Testis (tissue), 5 donors: ENCODE measurements at places on chromosomes 12 and 14. TPM values are rescaled to one million over a fixed set of nuclear protein-coding genes. Genes with fewer than 3 reads are reported as not detected.

DNA sequence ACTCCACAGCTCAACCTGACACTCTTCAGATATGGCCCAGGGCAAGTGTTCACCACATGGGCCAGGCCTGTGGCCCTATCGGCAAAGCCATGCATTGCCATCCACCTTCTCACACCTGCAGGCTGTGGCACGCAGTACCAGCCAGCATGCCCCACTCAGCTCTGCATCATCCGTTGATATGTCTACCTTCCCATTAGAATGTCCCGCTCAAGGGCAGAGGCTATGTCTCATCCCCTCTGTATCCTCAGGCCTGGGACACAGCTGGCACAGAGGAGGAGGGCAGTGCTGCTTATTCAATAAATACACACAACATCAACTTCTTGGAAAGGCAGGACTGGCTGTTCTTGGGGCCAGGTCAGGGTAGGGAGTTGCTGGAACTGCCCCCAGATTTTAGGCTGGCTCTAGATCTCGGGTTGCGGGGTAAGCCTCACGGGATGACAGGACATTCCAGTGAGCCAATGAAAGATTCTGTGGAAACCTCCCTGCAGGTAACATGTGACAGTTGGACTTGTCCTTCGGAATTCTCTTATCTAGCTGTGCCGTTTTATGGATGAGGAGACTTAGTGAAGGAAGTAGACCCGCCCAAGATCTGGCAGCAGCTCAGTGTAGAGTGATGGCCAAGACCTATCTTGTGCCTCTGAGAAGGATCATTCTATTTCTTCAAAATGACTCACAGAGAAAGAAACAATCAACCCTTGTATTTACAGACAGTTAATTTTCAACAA lies 25.6 kb downstream of the SYNE3 start:
- peaks cover 27% of the 10 kb centered on the region for H3K4me1 ChIP-seq
- peak; percentile 86 for DNase-seq
- H3K36me3 ChIP-seq = no peaks in the 10 kb centered on the region
- peak overlapping the region; percentile 55 for H3K27ac ChIP-seq
- no peak overlapping the region for H3K4me3 ChIP-seq

DNA sequence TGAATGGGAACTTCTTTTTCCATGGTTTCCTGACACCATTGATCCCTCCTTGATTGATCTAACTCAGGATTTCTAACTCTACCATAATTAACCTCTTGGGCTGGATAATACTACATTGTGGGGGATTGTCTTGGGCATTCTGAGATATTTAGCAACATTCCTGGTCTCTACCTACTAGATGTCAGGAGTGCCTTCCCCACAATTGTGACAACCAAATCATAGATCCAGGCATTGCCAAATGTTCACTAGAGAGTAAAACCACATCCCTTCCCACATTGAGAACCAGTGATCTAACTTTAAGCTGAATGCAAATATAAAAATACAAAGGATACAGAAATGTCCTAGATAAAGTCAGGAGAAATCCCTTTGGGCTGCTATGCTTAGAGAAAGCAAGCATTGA lies 36.9 kb upstream of the CCDC198 start:
- no peaks in the 10 kb centered on the region for H3K36me3 ChIP-seq
- no peaks in the 10 kb centered on the region for H3K27me3 ChIP-seq
- no peak for DNase-seq
- H3K4me1 ChIP-seq = no peaks in the 10 kb centered on the region
- no peak overlapping the region for H3K27ac ChIP-seq

DNA sequence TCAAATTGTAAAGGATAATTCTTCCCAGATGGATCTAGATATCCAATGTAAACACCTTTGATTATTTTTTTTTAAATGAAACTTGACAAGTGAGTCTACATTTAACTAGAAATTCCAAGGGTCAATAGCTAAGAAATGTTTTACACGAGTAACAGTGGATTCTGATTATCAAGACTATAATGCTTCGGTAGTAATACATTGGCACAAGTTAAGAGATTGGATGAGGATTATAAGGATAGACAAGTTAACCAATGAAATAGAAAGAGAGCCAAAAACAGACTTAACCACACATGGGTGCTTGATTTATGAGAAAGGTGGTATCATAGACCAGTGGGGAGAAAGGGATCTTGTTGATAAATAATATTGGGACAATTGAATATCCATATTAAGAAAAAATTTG lies 40.3 kb upstream of the PCED1B start:
- no peaks in the 10 kb centered on the region for H3K4me1 ChIP-seq
- H3K27ac ChIP-seq = no peak overlapping the region
- no peaks in the 10 kb centered on the region for H3K27me3 ChIP-seq
- DNase-seq = no peak
- H3K4me3 ChIP-seq = no peak overlapping the region

The HELB gene
- total RNA-seq = 5.9 TPM

- no peak overlapping the region for H3K4me3 ChIP-seq
- DNase-seq = no peak
- H3K27ac ChIP-seq = no peak overlapping the region
- no peaks in the 10 kb centered on the region for H3K4me1 ChIP-seq
- H3K36me3 ChIP-seq = no peaks in the 10 kb centered on the region
These were observed 25.8 kb downstream of the TAOK3 start for GRCh38 chr12:118346895-118347294.

- no peak overlapping the region for H3K4me3 ChIP-seq
- no peaks in the 10 kb centered on the region for H3K27me3 ChIP-seq
- no peak overlapping the region for H3K27ac ChIP-seq
- no peaks in the 10 kb centered on the region for H3K4me1 ChIP-seq
- H3K36me3 ChIP-seq = no peaks in the 10 kb centered on the region
These were observed 7.8 kb upstream of the VDR start for GRCh38 chr12:47912556-47912955.

The FOXN4 gene
- 9.0 TPM for total RNA-seq

DNA sequence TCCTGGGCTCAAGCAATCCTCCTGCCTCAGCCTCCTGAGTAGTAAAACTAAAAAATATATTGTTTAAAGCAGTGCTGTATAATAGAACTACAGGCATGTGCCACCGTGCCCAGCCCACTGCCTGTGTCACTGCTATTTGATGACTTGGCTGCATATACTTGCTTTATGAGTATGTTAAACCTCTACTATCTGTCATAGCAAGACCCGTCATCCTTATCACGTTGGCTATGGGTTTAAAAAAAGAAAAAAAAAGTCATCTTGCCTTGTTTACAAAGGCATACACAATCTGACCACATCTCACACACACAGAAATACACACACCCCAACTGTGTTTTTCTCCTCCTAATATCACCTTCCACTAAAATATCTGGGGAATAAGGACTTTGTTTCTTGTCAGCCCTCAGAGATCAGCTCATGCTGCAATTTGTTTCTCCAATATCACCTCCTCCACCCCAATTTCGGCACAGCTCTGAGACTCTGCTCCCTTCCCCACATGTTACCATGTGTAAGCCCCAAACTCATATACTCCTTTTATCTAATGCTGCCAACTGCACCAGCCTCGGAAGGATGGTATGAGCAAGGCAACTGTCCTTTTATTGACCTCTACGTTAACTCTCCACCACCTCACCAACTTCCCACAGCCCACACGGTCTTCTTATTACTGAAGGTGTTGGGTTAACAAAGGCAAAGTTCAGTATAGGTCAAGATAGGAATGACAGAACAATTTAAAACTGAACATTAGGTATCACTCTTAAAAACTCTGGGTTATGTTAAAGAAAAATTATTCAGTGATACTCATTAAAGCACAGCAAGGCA lies 802 bp upstream of the TMPRSS12 start:
- H3K27ac ChIP-seq = no peak overlapping the region
- no peak for DNase-seq
- H3K4me3 ChIP-seq = no peak overlapping the region

DNA sequence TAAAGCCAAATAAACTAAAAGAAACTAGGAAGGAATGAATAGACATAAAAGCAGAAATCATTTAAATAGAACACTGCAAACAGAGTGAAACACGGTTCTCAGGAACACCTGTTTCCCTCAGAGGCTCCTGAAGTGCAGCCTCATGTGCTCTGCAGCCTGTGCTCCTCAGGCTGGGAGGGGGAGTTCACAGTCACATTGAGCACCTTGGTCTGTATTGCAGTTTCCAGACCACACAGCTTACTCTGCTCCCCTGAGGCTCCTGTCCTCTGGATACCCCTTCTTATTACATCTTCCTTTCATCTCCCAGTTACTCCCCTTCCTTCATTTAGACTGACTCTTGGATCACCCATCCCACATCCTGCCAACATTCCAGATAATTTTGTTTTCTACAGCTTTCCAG lies 49.7 kb upstream of the DCD start:
- no peaks in the 10 kb centered on the region for H3K27me3 ChIP-seq
- no peak overlapping the region for H3K4me3 ChIP-seq
- H3K4me1 ChIP-seq = peaks cover 13% of the 10 kb centered on the region
- no peak overlapping the region for H3K27ac ChIP-seq

DNA sequence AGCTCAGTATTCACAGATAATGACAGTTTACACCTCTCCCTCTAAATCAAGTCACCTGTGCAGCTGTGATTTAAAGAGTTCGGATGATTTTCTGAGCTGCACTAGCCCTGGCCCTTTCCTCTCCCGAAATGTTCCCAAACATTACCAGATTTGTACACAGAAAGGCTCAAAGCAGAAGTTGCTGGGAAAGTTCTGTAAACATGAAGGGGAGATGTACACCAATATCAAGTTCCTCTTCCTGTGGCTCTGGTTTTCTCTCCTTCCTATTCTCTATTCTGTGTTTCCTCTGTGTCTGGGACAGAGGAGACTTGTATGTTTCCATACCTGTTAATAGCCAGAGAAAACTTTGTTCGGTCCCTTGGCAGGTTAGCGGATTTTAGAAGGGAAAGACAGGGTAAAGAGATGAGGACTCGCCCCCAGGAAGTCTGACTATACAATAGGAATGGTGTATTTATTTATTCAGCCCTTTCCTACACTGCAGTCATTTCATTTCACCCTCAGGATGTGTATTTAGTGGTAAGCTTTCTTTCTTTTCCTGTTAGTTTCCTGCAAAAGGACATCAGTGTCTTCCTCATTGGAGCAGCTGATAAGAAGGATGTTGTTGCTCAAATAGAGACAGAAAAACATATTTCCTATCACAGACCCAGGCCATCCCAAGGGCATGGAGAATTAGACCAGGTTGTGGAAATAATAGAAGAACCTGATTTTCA lies 7.6 kb upstream of the NUMB start:
- H3K27me3 ChIP-seq = no peaks in the 10 kb centered on the region
- H3K36me3 ChIP-seq = no peaks in the 10 kb centered on the region
- H3K4me3 ChIP-seq = no peak overlapping the region
- DNase-seq = no peak
- peaks cover 14% of the 10 kb centered on the region for H3K4me1 ChIP-seq
- peak overlapping the region; percentile 43 for H3K27ac ChIP-seq
